Epithelial cell of proximal tubule (primary cell): ENCODE measurements at places on chromosomes 1 and 21. TPM values are rescaled to one million over a fixed set of nuclear protein-coding genes. Genes with fewer than 3 reads are reported as not detected.

Gene VWA5B1
- not detected in 2 replicates for total RNA-seq

Gene CACYBP
- 156 and 236 TPM in 2 replicates for total RNA-seq

Gene SPSB1
- 20.0 and 20.8 TPM in 2 replicates for total RNA-seq

Gene TFF2
- not detected in 2 replicates for total RNA-seq

Gene NTRK1
- total RNA-seq, result not detected in 2 replicates

Gene VHLL
- not detected in 2 replicates for total RNA-seq

Gene DYNLT5
- not detected in 2 replicates for total RNA-seq

Gene NR5A2
- total RNA-seq, result not detected in 2 replicates

Gene MANEAL
- 0.46 and 0.72 TPM in 2 replicates for total RNA-seq

Gene GBP1
- total RNA-seq, result 10.4 and 20.0 TPM in 2 replicates

Gene ATAD3C
- under 0.01 and 0.36 TPM in 2 replicates for total RNA-seq

Gene TLCD4
- 3.2 and 5.4 TPM in 2 replicates for total RNA-seq

Gene DIO1
- not detected in 2 replicates for total RNA-seq

Gene OR10T2
- total RNA-seq, result not detected in 2 replicates

Gene IGSF8
- total RNA-seq, result 28.4 and 33.3 TPM in 2 replicates

Gene FAM72D
- 6.1 TPM in 2 replicates for total RNA-seq

Gene CSRP1
- total RNA-seq, result 630 and 765 TPM in 2 replicates

Gene SERINC2
- total RNA-seq, result 45.8 and 56.3 TPM in 2 replicates

Gene FCRL5
- not detected in 2 replicates for total RNA-seq

Gene PRMT6
- total RNA-seq, result 25.0 and 34.9 TPM in 2 replicates

Gene IL6R
- 9.5 and 14.5 TPM in 2 replicates for total RNA-seq

Gene ERRFI1
- 120 and 135 TPM in 2 replicates for total RNA-seq

Gene GBP3
- total RNA-seq, result 33.6 and 35.2 TPM in 2 replicates

Gene POGZ
- 18.2 and 29.3 TPM in 2 replicates for total RNA-seq

Gene GJC2
- 0.14 and 0.69 TPM in 2 replicates for total RNA-seq

Gene SPRR3
- not detected in 2 replicates for total RNA-seq

Gene SASS6
- 8.2 TPM in 2 replicates for total RNA-seq

Gene OR2M3
- not detected in 2 replicates for total RNA-seq

Gene VTCN1
- 1.2 and 4.3 TPM in 2 replicates for total RNA-seq

Gene JAK1
- 77.5 and 110 TPM in 2 replicates for total RNA-seq

Gene C1orf74
- 3.3 and 4.4 TPM in 2 replicates for total RNA-seq

Gene SLC37A1
- 16.4 and 21.7 TPM in 2 replicates for total RNA-seq

Gene PRDM16
- total RNA-seq, result under 0.01 and 0.06 TPM in 2 replicates

Gene ASPM
- 38.6 and 39.6 TPM in 2 replicates for total RNA-seq

Gene TSSK3
- total RNA-seq, result 0.58 TPM in 1 of 2 replicates, not detected in the other

Gene PHLDA3
- 40.4 and 53.9 TPM in 2 replicates for total RNA-seq

Gene SPATC1L
- total RNA-seq, result 15.6 and 22.0 TPM in 2 replicates

Gene CD244
- not detected in 2 replicates for total RNA-seq

Gene CFAP107
- not detected in 2 replicates for total RNA-seq

Gene POLR3C
- total RNA-seq, result 44.3 and 49.2 TPM in 2 replicates

Gene RIIAD1
- total RNA-seq, result not detected in 2 replicates

Gene STX12
- 21.7 and 31.5 TPM in 2 replicates for total RNA-seq

Gene ACTL8
- not detected in 2 replicates for total RNA-seq

Gene KRTAP21-2
- not detected in 2 replicates for total RNA-seq

Gene CDA
- total RNA-seq, result 6.0 and 10.1 TPM in 2 replicates

Gene AJAP1
- total RNA-seq, result 0.17 and 2.4 TPM in 2 replicates

Gene HES2
- 3.0 and 6.2 TPM in 2 replicates for total RNA-seq

Gene FNDC5
- not detected in 2 replicates for total RNA-seq

Gene SELE
- total RNA-seq, result not detected in 2 replicates

Gene PCAT6
- 0.17 TPM in 1 of 2 replicates, not detected in the other for total RNA-seq

Gene PODN
- 0.06 TPM in 1 of 2 replicates, not detected in the other for total RNA-seq

Gene TSPEAR
- not detected in 2 replicates for total RNA-seq

Gene PFDN2
- 102 and 103 TPM in 2 replicates for total RNA-seq

Gene SERPINC1
- total RNA-seq, result not detected in 2 replicates

Gene CR1L
- not detected in 2 replicates for total RNA-seq

Gene EPS15
- 19.8 and 20.6 TPM in 2 replicates for total RNA-seq

Gene LCE3D
- total RNA-seq, result not detected in 2 replicates

Gene EFHD2
- total RNA-seq, result 122 and 184 TPM in 2 replicates

Gene MPL
- not detected in 2 replicates for total RNA-seq
